ENCODE measurements at places on chromosomes 4 and X. TPM values are rescaled to one million over a fixed set of nuclear protein-coding genes. Genes with fewer than 3 reads are reported as not detected.

The SOD3 gene
- not detected for polyA plus RNA-seq

The PAK3 gene
- 0.06 TPM for polyA plus RNA-seq

The RBM46 gene
- not detected for polyA plus RNA-seq

- DNase-seq, result peak; percentile 5
These were observed 25.3 kb downstream of the BTC start for GRCh38 chr4:74768857-74769525.

- no peak for DNase-seq
These were observed 1.5 kb upstream of the PAPSS1 start for GRCh38 chr4:107721436-107722100.

GRCh38 chrX:37638047-37638446 is 47.5 kb upstream of the XK start:
- no peak for DNase-seq

DNA sequence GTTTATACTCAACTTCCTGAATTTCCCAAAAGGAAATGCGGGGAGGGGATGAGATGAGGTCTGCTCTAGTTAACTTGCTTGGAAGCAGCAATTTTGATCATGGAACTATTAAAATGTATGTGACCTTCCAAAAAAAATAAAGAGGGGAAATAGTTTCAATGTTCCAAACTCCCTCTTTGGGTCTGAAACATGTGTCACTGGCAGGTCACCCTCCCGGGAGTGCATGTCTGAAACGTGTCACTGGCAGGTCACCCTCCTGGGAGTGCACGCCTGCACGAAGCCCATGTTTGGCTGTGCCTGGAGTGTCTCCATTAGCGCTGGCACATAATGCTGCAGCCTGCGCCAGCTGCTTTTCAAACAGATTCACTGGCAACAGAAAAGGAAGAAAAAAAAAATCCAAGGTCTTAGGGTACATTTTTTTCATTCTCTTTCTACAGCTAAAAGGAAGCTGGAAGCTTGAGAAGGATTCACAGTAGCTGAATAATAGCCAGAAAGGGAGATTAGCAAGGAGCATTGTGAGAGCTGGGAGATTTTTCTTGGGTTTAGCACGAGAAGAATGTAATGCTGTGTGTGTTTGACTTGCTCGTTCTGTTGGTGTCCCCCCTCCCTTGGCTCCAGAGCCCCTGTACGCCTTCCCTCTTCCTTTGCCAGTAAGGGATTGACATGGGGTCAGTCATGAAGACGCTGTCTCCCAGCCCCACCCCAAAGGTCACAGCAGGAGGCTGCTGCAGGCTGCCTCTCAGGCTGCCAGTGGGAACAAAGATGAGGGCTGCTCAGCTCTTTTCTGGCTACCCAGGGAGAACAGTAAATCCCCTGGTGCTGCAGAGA is 39.2 kb upstream of the TLR3 start:
- no peak for DNase-seq

- DNase-seq, result no peak
These were observed 10.2 kb upstream of the ADH1C start for GRCh38 chr4:99362768-99363167.

DNA sequence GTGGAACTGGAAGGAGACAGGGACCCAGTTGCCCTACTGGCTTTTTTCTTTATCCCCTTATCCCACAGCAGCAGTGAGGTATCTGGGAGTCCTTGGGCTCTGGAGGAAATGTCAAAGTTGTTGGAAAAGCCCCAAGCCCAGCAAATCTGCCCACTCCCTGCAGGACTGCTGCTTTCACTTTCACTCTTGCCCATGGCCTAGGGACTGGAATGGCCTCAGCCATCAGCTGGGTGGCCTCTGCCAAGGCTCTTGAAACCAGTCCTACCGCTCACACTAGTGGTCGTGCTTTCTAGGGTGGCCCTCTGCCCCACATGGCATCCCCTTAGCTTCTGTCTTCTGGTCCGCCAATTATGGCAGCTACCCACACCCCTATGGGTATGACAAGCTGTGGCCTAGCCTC is 9.7 kb upstream of the RHOXF1 start:
- no peak for DNase-seq

DNA sequence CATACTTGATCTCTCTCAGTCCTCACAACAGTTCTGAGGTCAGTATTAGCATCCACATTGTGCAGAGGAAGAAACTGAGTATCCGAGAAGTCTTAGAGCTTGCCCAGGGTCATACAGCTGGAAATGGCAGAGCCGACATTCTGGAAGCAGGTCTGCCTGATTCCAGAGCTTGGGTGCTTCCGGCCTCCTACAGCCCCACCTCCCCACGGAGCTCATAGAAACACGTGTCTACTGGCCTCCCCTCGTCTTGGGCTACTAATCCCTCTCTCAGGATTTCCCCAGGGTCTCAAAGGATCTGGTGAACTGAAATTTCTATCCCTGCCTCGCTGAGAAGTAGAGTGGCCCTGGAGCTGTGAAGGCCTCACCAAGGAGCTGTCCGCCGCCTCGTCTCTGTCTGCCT is 12.0 kb upstream of the KDM5C start:
- no peak for DNase-seq

DNA sequence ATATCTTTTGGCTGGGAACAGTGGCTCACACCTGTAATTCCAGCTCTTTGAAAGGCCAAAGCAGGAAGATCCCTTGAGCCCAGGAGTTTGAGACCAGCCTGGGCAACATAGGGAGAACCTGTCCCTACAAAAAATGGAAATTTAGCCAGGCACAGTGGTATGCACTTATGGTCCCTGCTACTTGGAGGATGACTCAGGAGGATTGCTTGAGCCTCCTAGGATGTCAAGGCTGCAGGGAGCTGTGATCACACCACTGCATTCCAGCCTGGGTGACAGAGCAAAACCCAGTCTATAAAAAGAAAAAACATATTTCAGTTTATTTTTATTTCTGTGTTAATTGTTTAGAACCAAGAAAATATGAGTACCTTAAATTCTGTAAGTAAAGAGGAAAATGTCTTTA is 123.7 kb downstream of the CBR4 start:
- no peak for DNase-seq

DNA sequence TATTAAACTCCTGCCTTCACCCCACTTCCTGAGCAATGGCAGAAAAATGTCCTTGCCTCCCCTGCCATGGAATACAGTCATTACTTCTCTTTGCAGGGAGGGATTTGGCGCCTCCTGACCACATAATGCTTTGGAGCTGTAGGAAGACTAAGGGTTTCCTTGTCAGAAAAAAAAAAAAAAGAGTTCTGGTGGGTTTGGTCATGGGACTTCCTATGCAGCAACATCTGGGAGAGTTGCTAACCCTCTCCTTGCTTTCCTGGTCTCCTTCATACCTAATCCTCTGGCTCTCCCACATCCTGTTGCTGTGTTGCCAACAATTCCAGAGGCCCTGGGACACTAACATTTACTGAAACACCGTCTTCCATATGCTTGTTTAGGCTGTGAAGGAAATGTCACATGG is 75.1 kb upstream of the MBNL3 start:
- no peak for DNase-seq

GRCh38 chr4:80249144-80249543 is 17.3 kb upstream of the FGF5 start:
- no peak for DNase-seq

All from A549 (cell line).